ENCODE measurements at places on chromosomes 3 and 15.

DNA sequence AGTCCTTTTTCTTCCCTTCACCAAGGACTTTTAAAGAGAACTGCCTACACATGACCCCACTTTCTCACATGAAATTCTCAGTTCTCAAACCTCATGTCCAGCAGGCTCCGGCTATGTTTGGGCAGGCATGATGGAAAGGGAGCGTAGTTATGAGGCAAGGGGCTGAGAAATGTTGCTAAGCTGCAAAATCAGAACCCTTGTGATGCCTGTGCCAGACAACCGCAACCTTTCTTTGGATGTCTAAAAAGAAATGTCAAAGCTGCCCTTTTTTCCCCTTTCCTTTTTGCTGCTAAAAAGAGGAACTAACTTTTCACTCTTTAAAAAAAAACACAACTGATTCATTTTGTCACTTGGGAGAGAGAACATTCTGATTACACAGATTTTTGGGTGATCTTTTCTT lies 19.2 kb downstream of the GNB4 start:
- peak; percentile 83 for DNase-seq

- DNase-seq, result peak; percentile 25
Observed at GRCh38 chr3:128322030-128323022, 144.4 kb downstream of the DNAJB8 start.

DNA sequence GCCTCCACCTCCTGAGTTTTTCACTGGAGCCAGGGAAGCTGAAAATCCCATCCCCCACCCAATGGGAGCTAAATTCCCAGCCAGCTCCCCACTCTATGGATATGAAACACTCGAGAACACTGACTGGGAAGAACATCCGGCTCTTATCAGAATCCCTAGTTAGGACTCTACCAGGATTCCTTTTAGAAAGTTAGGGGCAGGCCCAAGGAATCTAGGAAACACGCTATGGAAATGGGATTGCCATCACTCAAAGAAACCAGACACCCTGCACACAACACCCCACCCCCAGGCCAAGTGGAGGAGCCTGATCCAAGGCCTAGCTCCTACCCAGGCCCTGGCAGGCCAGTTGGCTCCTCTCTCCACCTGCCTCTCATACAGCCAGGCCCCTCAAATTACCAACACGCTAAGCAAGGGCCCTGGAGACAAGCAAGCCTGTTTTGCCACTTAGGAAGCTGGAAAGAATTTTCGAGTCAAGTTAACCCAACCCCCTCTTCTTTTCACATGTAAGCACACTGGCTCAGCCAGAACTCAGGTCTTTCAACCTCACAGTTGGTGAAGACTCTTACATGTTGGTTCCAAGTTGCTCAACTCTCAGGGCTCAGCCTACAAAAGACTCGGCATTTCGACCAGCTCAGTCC lies 75.5 kb downstream of the RBPMS2 start:
- no peak for DNase-seq

- DNase-seq, result peak; percentile 90
Observed at GRCh38 chr3:23797491-23797890, 8.3 kb upstream of the UBE2E1 start.

GRCh38 chr3:134798681-134799311 lies 3.7 kb downstream of the EPHB1 start:
- DNase-seq, result no peak

DNA sequence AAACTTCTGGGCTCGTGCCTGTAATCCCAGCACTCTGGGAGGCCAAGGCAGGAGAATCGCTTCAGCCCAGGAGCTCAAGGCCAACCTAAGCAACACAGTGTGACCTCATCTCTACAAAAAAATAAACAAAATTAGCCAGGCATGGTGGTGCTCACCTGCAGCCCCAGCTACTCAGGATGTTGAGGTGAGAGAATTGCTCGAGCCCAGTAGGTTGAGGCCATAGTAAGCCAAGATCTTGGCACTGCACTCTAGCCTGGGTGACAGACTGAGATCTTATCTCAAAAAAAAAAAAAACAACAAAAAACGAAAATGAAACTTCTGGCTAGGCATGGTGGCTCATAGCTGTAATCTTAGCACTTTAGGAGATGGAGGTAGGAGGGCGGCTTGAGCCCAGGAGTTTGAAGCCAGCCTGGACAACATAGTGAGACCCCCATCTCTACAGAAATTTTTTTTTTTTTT lies 53.7 kb downstream of the PIK3CB start:
- DNase-seq, result no peak

DNA sequence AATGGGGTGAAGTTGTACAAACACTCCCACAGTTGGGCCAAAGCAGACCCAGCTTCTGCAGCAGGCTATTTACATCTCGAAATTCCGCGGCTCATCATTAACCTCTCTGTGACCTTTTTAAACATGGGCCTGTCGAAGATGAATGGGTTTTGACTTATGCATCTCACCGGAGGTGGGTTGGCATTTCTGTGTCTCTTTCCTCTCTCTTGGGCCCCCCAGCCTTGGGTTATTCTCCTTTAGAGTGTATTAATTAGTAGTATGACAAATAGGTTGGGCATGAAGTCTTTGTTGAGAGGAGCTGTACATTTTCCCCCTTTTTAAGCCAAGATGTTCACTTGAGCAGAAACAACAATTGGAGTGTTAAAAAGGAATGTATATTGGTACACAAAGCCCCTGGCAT lies 9.8 kb downstream of the SMAD6 start:
- DNase-seq, result peak; percentile 21

DNA sequence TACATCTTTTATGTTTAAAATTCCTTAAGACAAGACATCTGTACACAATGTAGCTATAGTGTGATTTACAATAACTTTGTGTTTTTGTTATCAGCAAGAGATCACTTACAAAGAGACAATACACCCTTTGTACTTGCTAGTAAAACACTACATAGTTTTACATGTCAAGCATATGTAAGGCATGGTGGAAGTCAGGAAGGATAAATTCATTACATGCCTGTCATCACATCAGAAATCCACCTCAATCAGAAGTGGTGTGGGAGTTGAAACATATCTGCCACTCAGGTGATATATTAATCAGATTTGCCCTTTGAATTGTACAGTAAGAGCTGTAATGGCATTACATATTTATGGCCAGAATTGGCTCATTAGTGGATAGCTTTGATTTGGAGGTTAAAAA lies 95.5 kb downstream of the MBNL1 start:
- no peak for DNase-seq

DNA sequence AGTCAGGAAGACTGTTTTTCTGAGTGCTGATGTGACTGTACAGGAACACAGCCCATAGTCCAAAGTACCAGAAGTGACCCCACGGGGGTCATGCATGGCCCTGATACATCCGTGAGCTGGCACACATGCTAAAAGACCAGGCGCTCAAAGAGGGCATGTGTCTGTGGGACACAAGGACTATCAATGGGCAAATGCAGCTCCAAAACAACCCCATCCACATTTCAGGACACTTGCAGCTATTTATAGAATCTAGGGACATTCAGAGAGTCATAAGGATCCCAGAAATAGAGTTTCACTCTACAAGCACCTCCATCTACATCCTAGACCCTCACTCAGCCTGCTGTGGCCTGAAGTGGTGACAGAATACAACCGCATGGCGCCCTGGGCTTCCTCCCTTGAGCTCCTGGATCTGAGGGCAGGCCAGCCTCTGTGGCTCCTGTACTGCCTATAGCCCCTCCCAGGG lies 17.0 kb downstream of the SLC25A20 start:
- no peak for DNase-seq

- DNase-seq, result no peak
Observed at GRCh38 chr3:134839422-134839821, 44.4 kb downstream of the EPHB1 start.

GRCh38 chr3:64343689-64344430 lies 118.6 kb upstream of the PRICKLE2 start:
- DNase-seq, result no peak

- no peak for DNase-seq
Observed at GRCh38 chr15:85289677-85290365, 90.6 kb upstream of the AKAP13 start.

DNA sequence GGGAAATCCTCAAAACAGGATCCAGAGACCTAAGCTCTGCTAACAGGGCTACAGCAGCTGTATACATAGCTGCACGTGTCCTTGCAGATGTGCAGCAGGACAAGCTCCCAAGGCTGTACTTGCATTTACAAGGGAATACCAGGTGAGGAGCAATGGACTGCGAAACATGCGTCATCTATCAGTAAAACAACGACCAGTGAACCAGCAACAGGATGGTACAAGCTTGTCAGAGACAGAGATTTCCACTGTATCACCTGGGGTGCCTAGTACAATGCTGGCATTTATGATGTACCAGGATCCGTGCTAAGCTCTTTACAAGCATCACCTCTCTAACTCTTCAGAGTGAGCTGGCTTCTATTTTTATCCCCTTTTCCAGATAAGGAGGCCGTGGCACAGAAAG lies 227.3 kb downstream of the FOXP1 start:
- DNase-seq, result no peak

GRCh38 chr3:28841441-28841840 lies 439.4 kb upstream of the RBMS3 start:
- no peak for DNase-seq

DNA sequence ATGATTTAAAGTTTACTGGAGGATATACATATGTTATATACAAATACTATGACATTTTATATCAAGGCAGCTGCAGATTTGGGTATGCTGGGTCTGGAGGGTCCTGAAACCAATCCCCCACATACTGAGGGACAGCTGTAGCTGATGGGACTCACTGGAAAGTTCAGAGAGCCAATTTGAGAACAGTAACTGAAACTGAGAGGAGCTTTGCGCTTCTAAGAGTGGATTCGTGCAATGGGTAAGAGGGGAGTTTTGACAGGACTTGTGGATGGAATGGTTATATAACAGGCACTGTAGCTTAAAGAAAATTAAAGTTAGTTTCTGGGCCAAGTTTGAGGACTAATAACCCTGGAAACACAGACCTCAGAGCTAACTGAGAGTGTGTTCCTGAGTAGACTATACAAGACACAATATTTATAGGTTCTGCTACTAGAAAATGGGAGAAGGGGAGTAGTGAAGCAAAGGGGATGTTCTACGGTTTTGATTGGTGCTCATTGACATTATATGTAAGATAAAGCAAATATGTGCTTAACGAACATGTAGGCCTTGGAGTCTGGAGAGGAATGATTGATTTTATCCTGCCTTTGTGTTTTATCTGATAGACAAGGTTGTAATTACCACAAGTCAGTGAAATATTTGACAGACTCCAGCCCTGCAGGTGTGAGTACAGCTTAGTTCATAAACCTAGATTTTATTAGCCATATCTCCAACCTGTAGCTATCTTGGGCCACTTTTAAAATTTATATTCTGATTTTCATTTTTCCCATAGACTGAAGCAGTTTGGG lies 4.8 kb upstream of the ZMAT3 start:
- no peak for DNase-seq

GRCh38 chr3:120129051-120129450 lies 34.8 kb upstream of the GSK3B start:
- no peak for DNase-seq

- no peak for DNase-seq
Observed at GRCh38 chr3:172622916-172623700, 87.8 kb downstream of the NCEH1 start.

DNA sequence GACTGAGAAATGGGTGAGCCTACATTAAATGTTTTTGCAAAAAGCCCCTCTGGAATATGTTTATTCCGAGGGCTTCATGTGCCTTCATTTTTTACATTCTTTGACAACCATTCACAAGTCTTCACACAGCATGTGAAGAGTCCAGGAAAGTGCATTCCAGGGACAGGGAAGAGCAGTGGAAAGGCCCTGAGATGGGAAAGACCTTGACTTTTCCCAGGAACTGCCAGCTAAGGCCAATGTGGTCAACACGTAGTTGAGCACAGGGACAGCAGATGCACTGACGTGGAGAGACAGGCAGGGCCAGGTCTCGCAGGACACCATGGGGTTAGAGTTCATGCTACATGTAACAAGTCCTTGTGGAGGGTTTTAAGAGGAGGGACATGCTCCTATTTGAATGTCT lies 21.7 kb downstream of the SSR3 start:
- no peak for DNase-seq

DNA sequence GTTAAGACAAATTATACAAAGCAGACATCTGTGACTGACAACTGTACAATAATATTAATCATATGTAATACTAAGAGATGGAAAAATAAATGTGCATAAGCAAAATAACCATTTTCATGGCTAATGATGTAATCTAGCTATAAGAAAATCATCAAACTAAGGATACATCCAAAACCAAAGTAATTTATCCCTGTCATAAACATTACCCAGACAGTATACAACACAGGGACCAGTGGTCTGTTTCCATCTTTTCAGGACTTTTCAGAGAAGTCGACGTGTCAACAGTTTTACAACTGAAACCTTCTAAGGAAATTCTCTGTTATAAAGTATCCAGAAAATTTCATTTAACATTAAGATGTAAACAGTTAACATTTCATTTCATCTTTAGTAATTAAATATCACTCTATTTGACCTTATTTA lies 11.0 kb downstream of the THBS1 start:
- DNase-seq, result no peak

DNA sequence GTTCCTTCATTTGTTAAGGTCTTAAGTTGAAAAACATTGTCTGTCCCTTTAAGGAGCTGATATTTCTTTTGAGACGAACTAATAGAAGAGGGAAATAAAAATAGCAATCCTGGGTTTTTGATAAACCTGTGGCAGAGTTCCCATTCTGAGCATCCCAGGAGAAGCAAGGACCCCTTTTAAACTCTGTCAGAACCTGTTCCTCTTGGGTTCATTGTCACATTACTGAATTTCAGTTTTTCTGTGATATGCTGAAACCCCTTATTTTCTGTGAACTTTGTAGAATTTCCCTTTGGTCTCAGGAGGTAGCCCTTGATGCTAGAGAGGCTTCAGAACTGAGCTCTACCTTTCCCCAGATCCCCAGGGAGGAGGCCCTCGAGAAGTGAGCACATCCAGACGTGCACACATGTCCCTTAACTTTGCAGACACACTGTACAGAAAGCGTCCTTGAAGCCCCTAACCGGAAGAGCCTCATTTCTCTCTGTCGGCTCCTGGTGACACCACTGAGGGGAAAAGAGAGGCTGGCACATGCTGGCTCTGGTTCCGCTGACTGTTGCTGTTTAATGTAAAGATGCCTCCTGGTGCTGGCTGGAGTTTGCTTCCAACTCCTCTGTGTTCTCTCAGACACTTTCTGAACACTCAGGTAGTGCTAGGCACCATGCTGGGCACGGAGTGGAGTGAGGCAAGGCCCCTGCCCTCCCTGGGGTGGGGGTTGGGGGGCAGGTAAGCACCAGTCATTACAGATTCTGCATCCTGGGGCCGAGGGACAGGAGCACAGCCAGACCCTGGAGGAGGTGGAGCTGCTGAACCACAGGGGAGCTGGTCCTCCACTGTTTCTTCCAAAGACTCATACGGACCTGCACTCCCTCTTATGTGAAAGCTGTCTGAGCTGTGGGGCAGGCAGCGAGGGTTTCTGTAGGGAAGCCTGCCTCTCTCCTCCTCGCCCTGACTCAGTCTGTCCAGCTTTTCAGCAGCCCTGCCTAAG lies 77.5 kb downstream of the CHDH start:
- no peak for DNase-seq

DNA sequence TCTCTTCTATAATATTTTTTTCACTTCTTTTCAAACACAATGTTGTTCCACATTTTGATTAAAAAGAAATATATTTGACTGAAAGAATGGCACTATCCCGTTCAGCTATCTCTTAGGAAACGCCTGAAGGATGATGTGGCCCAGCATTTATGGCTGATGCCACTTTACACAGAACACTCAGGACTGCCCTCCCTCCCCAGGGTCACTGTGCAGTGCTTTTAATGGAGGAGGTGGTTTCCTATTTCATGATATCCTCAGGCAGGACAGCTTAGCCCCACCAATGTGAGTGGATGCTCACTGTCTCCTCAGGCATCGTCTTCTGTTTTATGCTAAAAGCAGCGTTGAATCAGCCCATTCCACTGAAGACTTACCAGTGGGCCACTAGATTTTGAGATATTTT lies 135.9 kb downstream of the KCNAB1 start:
- no peak for DNase-seq
